ENCODE measurements at places on chromosomes 5 and 9.

GRCh38 chr5:42566652-42567295 lies 143.5 kb downstream of the GHR start:
- H3K27me3 ChIP-seq, result no peaks in the 10 kb centered on the region
- peaks cover 32% of the 10 kb centered on the region for H3K4me1 ChIP-seq
- peak overlapping the region; percentile 7 for H3K4me3 ChIP-seq
- no peaks in the 10 kb centered on the region for H3K36me3 ChIP-seq
- no peak for DNase-seq

- H3K27me3 ChIP-seq, result no peaks in the 10 kb centered on the region
- H3K4me1 ChIP-seq, result peaks cover 17% of the 10 kb centered on the region
- DNase-seq, result no peak
- no peaks in the 10 kb centered on the region for H3K36me3 ChIP-seq
- no peak overlapping the region for H3K27ac ChIP-seq
Measured at GRCh38 chr5:96331210-96331609, 101.8 kb downstream of the PCSK1 start.

DNA sequence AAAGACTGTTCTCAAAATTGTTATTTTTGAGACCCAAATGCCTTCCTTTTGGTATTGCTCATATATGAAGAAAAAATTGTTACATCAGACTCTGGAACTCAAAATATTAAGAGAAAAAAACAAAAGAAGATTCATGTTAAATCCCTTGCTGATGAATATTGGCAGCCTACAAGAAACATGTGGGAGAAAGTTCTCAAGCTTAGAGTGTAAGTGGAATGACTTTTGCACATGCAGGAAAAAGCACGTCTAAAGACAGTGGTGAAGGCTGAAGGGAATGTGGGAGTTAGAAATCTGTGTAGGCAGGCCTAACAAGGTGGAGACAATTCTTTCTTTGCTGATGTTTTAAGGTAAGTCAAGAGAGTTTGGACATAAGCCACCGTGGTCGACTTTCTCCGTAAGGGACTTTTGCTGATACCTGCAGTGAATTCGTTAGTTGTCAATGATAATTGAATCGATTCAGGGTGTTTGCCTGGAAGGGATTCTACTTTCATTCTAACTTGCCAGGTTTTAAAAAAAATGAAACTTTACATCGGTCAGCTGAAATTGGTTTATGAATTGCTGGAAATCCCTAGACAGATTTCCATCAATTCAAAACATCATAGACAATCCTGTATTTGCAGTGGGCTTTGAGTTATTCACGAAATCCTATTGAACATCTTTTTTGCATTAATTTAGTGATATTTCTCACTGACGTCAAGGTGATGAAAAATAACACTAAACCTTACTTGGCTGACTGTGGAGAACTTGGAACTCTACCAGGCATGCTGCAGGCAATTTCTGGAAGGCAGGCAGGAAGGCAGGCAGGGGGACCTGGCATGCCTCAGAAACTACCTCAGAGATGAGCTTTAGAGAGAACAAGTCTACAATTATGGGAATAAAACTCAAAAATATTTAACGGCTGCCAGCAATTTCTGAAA lies 359.1 kb upstream of the ADAMTSL1 start:
- no peaks in the 10 kb centered on the region for H3K36me3 ChIP-seq
- peaks cover 2% of the 10 kb centered on the region for H3K27me3 ChIP-seq
- no peak for DNase-seq
- H3K4me1 ChIP-seq, result peaks cover 12% of the 10 kb centered on the region
- H3K4me3 ChIP-seq, result no peak overlapping the region

DNA sequence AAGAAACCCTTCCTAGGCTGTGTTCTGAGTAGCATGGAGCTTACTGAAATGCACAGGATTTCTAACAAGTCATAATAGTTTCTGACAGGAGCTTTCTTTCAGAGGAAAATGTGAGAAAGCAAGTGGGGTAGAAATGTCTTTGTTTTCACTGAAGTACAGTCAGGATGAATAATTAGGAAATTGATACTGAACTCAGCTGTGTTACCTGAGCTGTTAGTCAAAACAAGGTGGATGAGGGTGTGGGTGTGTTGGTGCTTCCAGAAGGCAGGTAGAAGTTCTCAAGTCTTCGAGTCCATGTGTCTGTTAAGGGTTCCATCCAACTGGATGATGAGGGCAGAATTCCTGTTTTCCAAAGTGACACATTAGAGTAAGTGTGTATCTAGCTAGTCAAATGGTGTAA lies 122.4 kb downstream of the BASP1 start:
- peaks cover 12% of the 10 kb centered on the region for H3K36me3 ChIP-seq
- no peak for DNase-seq
- H3K4me3 ChIP-seq, result no peak overlapping the region
- peaks cover 44% of the 10 kb centered on the region for H3K4me1 ChIP-seq

DNA sequence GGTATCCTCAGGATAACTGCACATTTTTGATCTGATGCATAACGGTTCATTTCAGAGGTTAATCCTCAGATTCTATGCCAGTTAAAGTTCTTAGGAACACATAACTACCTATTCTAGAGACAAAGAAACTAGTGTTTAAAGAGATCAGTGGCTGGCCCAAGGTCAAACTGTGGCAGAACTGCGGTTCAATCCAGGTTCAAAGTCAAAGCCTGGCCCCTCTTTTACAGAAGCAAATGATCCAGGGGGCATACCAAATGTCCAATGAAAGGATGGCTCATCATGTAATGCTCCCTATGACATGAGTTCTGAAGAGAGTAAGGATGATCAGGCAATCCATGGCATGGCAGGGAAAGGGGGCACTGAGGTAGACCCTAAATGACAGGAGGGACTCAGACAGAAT lies 283.3 kb downstream of the SPOCK1 start:
- H3K27me3 ChIP-seq, result peaks cover 17% of the 10 kb centered on the region
- no peak overlapping the region for H3K27ac ChIP-seq
- H3K4me1 ChIP-seq, result peaks cover 3% of the 10 kb centered on the region
- no peak for DNase-seq
